ENCODE measurements at places on chromosomes 2 and 18.

DNA sequence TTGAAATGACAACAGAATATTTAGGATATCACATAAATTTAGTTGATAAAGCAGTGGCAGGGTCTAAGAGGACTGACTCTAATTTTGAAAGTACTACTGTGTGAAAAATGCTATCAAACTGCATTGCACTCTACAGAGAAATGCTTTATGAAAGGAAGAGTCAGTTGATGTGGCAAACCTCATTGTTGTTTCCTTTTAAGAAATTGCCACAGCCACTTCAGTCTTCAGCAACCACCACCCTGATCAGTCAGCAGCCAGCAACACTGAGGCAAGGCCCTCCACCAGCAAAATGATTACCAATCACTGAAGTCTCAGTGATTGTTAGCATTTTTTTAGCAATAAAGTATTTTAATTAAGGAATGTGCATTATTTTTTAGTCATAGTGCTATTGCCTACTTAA is 488.7 kb upstream of the SLC39A10 start:
- no peak for DNase-seq

- DNase-seq: no peak
Observed at GRCh38 chr18:61609131-61609530, 275.9 kb downstream of the CDH20 start.

DNA sequence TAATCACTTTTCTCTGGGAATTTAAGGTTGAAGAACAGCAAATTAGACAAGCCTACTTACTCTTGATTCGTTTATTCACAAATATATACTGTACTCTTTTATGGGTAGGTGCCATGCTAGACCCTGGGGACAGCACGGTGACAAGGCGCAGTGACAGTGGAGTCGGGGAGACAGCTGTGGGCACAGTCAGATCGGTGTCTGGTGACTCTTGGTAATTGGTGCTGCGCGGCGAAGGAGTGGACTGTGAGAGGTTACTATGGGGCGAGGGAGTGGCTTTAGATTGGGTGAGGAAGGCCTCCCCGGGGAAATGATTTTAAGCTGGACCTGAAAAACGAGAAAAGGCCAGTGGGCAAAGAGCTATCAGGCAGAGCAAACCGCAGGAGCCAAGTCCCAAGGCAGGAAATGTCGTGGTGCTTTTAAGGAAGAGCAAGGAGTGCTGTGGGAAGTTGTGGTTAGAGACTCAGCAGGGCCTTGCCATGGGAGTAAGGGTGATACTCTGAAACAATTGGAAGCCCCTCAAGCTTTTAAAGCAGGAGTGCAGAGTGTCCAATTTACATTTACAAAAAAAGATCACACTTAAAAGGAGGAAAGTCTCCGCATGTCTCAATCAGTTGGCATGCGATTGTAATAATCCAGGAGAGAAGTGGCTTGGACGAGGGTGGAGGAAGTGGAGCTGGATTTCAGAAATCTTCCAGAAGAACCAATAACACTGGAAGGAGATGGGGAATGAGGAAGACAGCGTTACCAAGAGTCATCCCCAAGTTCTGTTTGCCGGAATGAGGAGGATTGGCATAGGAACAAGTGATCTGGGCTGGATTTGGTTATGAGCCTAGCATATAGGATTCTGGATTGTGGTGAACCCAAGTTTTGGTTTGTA is 36.1 kb upstream of the TXNDC2 start:
- DNase-seq: no peak

DNA sequence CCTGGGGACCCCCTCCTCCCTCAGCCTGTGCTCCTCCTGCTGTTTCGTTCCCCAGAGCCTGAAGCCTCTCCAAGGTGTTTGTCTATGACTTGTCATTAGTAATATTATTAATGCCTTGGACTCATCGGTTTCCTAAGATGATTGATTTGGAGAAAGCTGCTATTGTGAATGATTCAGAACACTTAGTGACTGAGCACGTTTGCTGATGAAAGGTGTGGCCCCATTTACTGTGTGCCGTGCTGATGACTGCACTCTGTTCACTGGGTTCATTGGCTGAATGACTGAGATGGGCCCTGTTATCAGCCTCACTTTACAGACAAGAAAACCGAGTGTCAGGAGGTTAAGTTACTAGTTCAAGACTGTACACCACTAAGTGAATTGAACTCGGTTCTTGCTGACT is 111.4 kb downstream of the SPP2 start:
- no peak for DNase-seq

DNA sequence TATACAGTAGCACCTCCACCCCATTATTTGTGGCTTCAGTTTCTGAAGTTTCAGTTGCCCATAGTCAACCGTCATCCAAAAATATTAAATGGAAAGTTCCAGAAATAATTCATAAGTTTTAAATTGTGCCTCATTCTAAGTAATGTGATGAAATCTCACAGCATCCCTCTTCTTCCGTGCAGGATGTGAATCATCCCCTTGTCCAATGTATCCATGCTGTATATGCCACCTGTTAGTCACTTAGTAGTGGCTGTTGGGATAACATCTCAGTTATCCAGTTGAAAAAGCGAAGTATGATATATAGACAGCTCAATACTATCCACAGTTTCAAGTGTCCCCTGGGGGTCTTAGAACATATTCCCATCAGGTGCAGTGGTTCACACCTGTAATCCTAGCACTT is 119.1 kb upstream of the OTX1 start:
- DNase-seq: no peak

DNA sequence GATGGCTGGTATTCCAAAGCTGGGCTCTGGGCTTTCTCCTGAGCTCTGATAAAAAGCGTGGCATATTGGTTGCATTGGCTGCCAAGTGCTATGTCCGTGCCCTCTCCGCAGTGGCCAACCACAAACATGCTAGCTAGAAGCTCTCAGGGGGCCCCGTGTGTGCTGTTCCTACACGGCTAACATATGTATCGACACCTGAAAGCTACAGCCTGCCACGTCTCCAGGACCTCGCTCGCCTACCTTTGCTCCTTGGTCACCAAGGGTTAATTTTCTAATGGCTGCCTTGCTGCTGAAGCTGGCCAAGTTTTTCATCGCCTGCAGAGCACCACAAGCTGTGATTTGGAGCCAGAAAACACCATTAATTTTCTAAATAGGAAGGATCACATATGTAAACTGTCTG is 888.4 kb downstream of the BCL11A start:
- no peak for DNase-seq

GRCh38 chr2:200099256-200099655 is 143.9 kb downstream of the MAIP1 start:
- DNase-seq: peak; percentile 51

DNA sequence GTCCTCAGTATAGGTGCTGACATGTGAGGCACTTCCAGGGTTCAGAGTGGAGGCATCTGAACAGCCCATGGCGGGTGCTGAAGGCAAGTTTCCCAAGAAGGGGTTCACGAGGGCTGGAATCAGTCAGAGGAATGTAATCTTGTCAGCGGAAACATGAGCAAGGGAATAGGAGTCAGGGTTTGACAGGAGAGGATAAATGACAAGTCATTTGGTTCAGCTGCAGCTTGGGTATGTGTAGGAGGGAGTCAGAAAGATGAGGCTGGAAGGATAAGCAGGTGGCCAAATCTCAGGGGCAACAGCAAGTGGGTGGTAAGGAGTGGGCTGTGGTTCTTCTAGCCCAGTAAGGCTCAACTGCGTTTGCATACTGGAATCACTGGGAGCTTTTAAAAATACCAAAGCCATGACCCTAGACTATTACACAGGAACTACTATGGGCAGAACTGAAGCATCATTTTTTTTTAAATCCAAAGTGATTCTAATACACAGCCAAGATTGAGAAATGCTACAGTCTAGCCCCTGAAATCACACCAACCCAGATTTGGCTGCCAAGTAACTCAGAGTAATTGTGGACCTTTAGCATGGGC is 41.8 kb upstream of the NAB1 start:
- no peak for DNase-seq

GRCh38 chr2:160388464-160389263 is 104.9 kb downstream of the RBMS1 start:
- no peak for DNase-seq

- DNase-seq: no peak
Observed at GRCh38 chr2:187774551-187775071, 220.4 kb upstream of the TFPI start.

DNA sequence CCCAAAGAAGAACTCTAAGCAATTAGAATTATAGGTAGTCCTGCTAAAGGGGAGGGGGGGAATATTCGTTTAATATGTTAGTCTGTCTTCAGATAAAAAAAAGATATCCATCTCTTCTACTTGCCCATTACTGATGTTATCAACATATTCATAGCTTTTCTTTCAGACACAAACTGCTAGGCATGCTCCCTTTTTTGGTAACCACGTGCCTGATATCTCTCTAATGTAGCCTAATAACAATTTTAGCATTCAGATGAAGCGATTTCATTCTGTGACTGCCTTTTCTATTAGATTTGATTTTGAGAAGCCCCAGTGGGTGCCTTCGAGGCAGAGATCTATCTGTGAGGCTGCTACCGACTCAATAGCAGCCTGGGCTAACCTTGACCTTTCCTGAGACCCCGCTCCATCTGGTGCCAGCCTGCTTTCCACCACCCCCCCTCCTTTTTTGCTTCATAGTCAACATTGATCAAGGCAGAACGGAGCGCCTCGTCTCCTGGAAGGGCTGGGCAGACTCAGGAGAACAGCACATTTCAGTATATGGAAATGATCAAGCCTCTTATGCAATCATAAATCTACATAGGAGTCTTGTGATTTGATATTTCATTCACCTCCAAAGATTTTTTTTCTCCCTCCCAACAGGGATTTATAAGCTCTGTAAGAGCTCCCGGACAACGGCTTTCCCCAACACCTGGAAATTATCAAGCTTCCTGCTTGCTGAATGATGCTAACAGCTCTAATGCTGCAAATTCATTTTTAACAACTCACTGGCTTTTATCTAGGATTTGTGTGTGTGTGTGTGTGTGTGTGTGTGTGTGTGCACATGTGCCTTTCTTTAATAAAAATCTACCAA is 14.7 kb upstream of the BCL11A start:
- no peak for DNase-seq

GRCh38 chr2:201260302-201260800 is at the start of gene CASP8:
Gene CASP8 (plus strand): TSS chr2:201260536. CDS start chr2:201266487, 5,951 bp downstream.
- no peak for DNase-seq

DNA sequence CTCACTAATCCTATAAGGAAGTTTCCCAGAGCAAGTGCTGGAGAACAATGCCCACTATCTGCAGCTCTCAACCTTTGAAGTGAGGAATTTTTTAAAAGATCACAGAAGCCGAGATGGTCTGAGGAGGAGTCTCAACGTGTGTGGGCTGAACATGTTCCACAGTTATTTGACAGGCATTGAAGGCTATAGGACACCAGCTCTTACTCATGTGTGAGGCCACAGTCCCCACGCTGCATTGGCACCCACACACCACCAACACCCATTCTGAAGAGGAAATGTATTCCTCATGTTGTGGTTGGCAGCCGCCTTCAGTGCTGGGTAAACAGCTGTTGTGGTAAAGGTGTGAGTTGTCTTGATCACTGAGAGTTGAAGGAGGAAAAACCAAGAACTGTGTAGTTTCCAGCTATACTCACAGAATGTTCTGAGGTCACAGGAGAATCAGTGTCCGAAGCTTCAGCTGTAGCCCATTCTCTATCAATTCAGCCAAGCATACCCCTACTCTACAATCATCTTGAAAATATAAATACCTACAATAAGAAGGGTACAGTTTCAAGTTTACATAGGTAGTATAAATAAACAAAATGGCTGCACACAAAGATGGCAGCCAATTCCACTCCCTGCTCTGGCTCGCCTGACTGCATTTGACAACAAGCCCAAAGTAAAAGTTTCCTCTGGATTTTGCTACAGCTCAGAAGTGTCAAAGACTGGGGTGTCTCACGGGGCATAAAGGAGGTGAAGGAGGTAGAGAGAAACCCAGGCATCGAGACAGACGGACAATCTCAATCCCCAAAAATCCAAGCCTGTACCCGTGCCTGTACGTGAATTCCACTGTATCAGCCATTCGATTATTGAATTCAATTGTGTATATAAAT is 12.1 kb downstream of the CD226 start:
- DNase-seq: no peak

DNA sequence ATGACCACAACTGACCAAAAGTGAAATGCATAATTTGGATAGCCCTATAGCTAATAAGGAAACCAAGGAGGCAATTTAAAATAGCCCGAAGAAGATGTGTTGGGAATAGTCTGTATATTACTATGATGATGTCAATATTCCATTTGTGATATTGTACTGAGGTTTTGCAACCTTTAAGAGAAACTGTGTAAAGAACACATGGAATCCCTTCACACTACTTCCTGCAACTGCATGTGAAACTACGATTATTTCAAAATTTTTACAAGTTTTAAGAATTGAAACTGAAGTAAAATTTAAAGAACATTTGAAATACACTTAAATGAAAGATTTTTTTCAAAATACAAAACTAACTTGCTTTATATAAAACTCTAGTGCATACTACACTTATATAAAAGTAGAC is 504.3 kb upstream of the ID2 start:
- no peak for DNase-seq

- no peak for DNase-seq
Observed at GRCh38 chr2:120691410-120691809, 44.3 kb upstream of the GLI2 start.

DNA sequence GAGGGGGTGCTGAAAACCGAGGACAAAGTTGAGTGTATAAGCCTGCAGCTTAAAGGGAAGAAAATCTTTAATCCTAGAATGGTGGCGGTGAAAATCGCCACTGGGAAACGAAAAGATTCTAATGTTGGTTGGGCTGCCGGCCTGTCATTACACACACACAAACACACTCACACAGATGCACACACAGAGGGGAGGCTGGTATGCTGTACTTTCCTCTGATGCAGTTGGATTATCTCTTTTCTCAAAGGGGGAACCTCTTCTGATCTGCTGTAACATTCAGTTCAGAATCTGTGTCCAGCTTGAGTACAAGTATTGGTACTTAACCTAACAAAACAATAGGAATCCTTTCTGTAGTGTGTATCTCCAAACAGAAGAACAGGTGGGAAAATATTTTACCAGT is 39.0 kb downstream of the ANXA4 start:
- no peak for DNase-seq

GRCh38 chr2:46503686-46504085 is 24.3 kb downstream of the TMEM247 start:
- DNase-seq: no peak

- DNase-seq: no peak
Observed at GRCh38 chr2:234674781-234675201, 177.9 kb upstream of the ARL4C start.

- DNase-seq: no peak
Observed at GRCh38 chr2:225893151-225893550, 493.6 kb downstream of the NYAP2 start.

GRCh38 chr2:13576406-13577036 is 859.8 kb downstream of the TRIB2 start:
- DNase-seq: no peak

GRCh38 chr18:56995579-56996188 is 151.2 kb upstream of the BOD1L2 start:
- no peak for DNase-seq

DNA sequence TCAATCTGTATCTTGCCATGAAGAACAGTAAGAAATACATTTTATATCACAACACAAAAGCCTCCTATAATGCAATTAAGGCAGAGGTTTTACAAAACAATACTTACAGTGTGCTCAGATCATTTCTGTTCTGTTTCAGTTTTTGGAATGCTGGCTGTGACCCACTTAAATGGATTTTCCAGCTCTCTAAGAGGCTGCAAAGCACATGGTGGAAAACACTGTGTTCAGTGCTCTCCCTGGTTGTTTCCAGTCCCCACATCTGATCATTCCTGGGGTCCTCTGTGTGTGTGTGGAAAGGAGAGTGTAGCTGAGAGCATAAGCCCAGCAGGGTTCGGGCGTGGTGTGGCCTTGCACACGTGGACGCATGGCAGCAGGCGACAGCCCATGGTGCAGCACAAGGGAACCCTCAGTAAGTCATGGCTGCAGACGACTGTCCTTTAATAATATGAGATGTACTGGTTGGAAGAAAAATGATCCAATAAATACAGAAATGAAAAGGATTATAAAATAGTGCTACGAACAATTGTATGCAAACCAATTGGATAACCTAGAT is 95.6 kb downstream of the FAM210A start:
- no peak for DNase-seq

Data from DMS 273 treated with DMSO at 0.1 percent for 48 hours (cell line).